ENCODE measurements at places on chromosomes 6 and 20. TPM values are rescaled to one million over a fixed set of nuclear protein-coding genes. Genes with fewer than 3 reads are reported as not detected.
A peak's percentile ranks its signal among the peaks of the same experiment; 100 is the strongest.

DNA sequence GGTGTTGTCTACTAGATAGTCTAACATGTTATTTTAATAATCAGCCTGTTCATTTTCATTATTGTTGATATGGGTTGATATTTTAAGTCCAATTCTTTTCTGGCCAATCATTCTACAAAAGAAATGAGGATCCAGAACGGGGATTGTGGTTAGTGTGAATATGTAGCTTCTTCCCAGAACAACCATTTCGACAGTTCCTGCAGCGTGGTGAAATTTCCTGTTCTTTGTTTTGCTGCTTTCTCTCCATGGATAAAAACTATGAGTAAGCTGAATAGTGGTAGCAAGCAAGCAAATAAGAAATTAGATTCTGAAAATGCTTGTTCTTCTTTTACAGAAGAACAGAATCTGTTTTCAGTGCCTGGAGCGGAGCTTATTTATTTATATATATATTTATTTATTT, 65.5 kb upstream of the F13A1 start:
- H3K27me3 ChIP-seq = no peaks in the 10 kb centered on the region
- H3K4me1 ChIP-seq = no peaks in the 10 kb centered on the region
- no peak for DNase-seq

DNA sequence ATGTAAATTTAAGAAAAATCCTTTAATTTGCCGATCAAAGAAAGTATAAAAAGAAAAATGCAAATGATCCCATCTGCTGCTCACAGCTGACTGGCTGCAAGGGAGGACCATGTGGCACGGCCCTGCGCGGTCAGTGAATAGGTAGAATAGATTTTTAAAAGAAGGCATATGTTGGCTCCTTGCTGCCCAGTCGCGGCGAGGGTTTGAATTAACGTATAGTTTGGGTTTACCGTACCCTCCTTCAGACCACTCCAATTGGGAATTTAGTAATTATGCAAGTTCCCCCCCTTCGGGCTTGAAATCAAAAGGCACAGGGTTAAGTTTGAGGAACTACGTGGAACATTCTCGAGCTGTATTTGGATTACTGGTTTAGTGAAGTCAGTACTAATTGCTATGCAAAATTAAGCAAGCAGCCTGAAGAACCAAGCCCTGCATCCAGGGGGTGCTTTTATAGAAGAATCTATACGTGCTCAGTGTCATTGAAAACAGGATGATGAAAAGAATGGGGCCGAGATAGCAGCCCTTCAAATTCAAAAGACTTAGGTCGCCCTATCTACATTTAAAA, 1.1 kb upstream of the BEND3 start:
- H3K27me3 ChIP-seq = peaks cover 22% of the 10 kb centered on the region
- DNase-seq = peak; percentile 88
- H3K4me1 ChIP-seq = peaks cover 12% of the 10 kb centered on the region
- peak overlapping the region; percentile 75 for H3K4me3 ChIP-seq
- no peaks in the 10 kb centered on the region for H3K36me3 ChIP-seq

- H3K27ac ChIP-seq = no peak overlapping the region
- H3K4me1 ChIP-seq = peaks cover 37% of the 10 kb centered on the region
- H3K4me3 ChIP-seq = peak overlapping the region; percentile 2
- H3K27me3 ChIP-seq = no peaks in the 10 kb centered on the region
- no peaks in the 10 kb centered on the region for H3K36me3 ChIP-seq
- no peak for DNase-seq
Measured at GRCh38 chr20:48826069-48826468, 1.7 kb downstream of the PREX1 start.

- H3K36me3 ChIP-seq = no peaks in the 10 kb centered on the region
- DNase-seq = no peak
- H3K27ac ChIP-seq = no peak overlapping the region
- no peaks in the 10 kb centered on the region for H3K27me3 ChIP-seq
- no peak overlapping the region for H3K4me3 ChIP-seq
Measured at GRCh38 chr6:46118836-46119235, 11.0 kb upstream of the ENPP4 start.

- no peaks in the 10 kb centered on the region for H3K36me3 ChIP-seq
- DNase-seq = peak; percentile 87
- peaks cover 15% of the 10 kb centered on the region for H3K4me1 ChIP-seq
- H3K27ac ChIP-seq = no peak overlapping the region
Measured at GRCh38 chr20:34268851-34269636, 27.8 kb downstream of the ASIP start.

DNA sequence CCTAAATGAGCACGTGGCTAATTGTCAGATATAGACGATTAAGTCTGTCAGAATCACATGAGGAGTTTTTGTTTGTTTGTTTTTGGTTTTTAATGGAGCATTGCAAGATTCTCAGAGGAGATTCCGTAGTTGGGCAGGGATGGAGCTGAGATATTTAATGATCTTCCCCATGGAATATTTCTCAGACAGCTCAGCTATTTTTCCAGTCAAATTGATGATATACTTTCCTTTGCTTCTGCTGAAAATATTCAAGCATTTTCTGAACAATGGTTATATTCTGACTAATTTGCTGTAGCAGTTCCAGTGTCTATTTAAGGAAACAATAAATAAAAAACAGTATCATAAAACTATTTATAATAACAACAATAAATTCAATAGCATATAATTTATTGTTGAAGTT, 348.4 kb downstream of the KIF16B start:
- no peaks in the 10 kb centered on the region for H3K27me3 ChIP-seq
- H3K4me1 ChIP-seq = no peaks in the 10 kb centered on the region
- DNase-seq = no peak
- no peak overlapping the region for H3K4me3 ChIP-seq
- H3K36me3 ChIP-seq = no peaks in the 10 kb centered on the region

The FAM209B gene
- not detected for total RNA-seq

Measured in osteoblast (primary cell).